Head of caudate nucleus (tissue), 42 donors: ENCODE measurements at places on chromosomes 11 and 22.

- DNase-seq, result no peak
Observed at GRCh38 chr11:4826425-4826824, 5.3 kb downstream of the OR51F2 start.

GRCh38 chr11:88420165-88420791 lies 82.7 kb upstream of the CTSC start:
- no peak for DNase-seq

DNA sequence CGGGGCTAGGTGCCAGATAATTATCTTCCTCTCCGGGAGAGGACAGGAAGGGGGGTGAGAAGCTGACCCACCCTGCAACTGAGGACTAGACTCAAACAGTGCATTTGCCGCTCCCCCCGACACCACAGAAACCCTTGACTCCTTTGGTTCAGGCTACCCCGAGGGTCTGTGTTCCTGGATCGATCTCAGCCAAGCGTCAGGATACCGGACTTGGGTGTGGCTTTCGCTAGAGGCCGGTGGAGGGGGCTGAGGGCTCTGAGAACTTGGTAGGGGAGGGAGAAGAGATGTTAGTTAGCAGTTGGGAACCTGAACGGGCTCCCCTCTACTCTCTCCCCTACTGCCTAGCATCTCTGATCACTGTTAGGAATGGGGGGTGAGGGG lies 840 bp downstream of the SEZ6L start:
- DNase-seq, result no peak

- no peak for DNase-seq
Observed at GRCh38 chr11:70244698-70245097, 25.8 kb upstream of the PPFIA1 start.

GRCh38 chr11:32433914-32434355 lies 1.4 kb downstream of the WT1 start:
- DNase-seq, result no peak

DNA sequence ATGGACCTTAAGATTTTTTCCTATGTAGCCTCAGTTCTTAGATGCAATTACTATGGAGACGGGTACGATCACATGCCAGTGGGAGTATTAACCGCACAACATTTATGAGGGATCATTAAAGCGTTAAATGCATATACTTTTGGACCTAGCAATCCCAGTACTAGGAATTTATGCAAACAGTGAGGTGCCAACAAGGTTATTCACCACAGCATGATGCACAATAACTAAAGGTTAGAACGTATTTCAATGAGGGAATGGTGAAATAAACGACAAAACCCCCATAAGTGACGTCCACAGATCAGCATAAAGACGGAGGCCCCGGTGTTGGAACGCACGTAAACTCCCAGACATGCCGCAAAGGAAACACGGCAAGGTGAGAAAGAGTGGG lies 539 bp downstream of the SIRT3 start:
- DNase-seq, result peak; percentile 23

DNA sequence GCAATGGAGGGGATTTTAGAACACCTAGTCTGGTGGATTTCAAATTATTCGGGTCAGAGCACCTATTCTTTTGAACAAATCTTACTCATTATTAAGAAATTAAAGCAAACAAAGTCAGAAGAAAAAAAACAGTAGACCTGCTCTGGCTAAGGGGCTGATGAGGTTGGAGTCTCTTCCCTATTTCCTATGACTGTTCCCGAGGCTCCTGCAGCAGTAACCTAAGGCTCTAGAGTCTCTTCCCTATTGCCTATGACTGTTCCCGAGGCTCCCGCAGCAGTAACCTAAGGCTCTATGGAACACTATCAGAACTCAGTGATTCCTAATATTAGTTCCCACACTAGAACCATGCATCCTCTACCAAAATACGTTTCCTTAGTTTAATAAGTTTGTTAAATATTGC lies 607.9 kb downstream of the NTM start:
- no peak for DNase-seq

DNA sequence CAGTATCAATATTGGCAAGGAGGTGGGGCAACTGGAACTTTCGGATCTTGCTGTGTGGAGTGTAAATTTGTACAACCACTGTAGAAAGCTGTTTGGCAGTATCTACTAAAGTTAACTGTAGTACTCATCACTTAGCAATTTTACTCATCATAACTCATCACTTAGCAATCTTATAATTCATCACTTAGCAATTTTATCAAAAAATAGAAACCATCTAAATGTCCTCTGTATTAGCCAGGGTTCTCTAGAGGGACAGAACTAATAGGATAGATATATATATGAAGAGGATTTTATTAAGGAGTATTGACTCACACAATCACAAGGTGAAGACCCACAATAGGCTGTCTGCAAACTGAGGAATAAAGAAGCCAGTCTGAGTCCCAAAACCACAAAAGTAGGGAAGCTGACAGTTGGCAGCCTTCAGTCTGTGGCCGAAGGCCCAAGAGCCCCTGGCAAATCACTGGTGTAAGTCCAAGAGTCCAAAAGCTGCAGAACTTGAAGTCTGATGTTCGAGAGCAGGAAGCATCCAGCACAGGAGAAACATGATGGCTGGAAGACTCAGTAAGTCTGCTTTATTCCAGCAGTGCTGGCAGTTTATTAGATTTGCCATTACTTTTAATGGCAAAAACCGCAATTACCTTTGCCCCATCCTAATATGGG lies 92.9 kb upstream of the USP47 start:
- no peak for DNase-seq

DNA sequence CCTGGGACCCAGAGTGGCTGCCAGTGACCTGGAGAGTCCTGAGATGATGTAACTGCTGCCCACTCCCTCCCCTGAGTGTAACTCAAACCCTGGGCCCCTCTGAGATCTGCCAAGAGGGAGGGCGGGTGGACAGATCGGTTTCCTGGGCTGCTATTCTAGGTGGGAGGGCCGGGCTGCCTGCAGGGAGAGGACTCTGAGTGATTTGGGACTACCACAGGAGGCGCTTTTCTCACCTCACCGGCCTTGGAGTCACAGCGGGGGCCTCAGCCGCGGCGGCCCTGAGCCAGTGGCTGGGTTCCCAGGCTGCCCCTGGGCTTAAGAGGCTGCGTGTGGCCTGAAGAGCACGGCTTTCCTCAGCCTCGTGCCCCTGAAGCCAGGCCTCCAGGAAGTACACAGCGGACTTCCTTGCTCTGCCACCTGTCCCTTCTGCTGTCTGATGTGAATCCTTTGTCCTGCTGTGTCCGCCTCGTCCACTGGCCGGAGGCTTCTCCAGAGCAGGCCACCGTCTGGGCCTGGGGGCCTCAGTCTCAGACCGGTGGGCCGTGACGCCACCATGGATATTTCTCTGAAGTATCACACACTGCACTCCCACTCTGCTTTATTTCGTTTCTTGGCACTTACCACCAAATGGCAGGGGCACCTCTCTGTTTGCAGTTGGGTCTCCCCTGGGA lies 11.5 kb downstream of the RELT start:
- no peak for DNase-seq

DNA sequence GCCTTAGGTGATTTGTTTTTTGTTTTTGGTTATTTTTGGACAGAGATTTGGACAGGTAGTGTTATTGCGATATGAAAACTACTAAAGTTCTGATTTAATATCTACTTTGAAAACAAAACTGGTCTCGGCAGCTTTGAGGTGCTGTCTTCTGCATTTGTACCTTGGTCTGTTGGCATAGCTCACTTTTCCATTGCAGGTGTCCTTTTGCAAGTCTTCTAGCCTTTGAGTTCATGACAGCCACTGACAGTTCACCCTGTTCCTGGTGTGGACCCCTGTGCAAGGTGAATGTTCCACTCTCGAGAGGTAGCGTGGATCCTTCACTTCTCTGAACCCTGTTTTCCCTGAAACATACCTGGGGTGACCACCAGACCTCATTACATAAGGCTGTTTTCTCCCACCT lies 44.9 kb upstream of the ST14 start:
- no peak for DNase-seq

DNA sequence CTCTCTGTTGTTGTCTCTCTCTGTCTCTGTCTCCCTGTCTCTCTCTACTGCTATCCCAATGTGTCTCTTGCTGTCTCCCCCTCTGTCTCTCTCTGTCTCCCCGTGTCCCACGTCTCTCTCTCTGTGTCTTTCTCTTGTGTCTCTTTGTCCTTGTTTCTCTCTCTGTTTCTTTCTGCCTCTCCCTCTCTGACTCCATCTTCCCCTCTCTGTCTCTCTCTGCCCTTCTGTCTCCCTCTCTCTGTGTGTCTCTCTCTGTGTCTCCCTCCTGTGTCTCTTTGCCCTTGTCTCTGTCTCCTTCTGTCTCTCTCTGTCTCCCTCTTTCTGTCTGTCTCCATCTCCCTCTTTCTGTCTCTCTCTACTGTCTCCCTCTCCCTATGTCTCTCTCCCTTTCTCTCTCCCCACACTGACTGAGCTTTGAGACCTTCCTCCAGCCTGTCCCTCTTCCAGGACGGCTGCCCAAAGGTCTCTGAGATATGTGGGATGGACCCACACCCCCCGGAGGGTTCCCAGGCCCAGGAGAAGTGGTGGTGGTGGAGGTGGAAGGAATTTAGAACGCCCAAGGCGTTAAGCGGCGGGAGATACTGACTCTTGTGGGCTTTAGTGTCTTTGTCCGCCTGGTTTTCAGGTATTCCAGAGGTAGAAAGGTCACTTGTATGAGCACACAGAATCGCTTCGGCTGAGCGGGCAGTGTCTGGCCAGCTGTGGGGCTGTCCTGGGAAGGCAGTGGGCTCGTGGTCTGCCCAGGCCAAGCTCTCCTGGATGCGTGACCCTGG lies 65.5 kb upstream of the CCND1 start:
- DNase-seq, result no peak

GRCh38 chr22:35111244-35111643 lies 45.3 kb downstream of the ISX start:
- DNase-seq, result no peak

GRCh38 chr22:50621356-50621880 lies 6.5 kb downstream of the ARSA start:
- DNase-seq, result no peak

GRCh38 chr11:10374386-10374785 lies 69.5 kb downstream of the ADM start:
- DNase-seq, result no peak

GRCh38 chr11:95739108-95739938 lies 50.3 kb downstream of the FAM76B start:
- no peak for DNase-seq

GRCh38 chr11:123145220-123145619 lies 49.8 kb downstream of the CLMP start:
- no peak for DNase-seq

- DNase-seq, result no peak
Observed at GRCh38 chr11:70908223-70908622, 344.2 kb downstream of the SHANK2 start.

DNA sequence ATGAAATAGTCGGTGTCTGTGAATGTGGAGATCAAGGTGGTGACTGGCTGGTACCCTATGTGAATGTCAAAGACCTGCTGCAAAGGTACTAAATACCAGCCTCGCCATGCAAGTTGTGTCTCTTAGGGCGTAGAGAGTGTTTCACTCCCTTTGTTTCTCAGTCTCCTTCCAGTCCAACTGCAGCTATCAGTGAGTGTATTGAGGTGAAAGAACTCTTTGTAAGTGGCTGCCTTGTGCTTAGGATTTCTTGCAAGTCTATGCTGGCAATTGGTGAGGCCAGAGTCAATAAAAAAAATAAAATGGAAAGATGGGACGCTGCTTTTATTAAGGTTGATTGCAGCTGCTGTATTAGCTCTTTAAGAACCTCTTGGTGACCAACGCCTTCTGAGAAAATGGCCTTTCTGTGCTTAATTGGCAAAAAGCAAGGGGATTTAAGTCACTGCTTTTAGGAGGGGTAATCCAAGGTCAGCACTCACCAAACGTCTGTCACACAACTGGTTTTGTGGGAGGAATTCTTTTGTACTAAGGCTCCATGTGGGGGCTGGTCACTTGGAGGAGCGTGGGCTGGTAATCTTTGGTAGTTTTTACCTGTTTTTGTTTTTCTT lies 95.1 kb downstream of the PARVA start:
- no peak for DNase-seq

- DNase-seq, result no peak
Observed at GRCh38 chr22:42901790-42902508, 44.9 kb upstream of the ARFGAP3 start.

DNA sequence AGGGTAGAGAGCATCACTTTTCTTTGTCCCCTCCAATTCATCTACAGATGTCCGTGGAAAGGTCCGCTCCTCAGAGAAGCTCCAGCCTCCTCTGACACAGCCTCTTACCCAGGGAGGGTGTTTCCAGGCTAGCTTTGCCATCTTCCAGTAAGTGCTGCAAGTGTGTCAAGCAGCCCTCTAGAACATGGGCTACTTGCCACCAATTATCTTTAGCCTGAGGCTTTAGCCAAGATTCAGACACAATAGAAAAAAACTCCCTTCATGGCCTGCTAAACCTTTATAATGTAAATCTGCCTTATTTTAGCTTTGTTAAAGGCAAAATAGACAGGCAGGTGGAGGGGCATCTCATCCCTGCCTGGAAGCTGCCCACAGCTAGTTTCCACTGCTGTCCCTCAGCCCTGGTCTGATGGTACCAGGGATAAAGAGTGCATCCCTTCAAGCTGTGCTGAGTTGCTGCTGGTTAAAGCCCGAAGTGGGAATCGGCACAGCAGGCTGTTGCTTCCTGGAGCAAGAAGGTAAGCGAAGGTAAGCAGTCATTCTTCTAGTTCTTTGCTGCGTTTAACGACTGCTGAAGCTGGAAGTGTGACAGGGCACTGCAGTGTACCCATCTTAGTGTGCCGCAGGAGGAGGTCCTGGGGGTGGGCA lies 190.1 kb upstream of the E2F8 start:
- DNase-seq, result peak; percentile 30
